ENCODE measurements at places on chromosomes 4 and X.

DNA sequence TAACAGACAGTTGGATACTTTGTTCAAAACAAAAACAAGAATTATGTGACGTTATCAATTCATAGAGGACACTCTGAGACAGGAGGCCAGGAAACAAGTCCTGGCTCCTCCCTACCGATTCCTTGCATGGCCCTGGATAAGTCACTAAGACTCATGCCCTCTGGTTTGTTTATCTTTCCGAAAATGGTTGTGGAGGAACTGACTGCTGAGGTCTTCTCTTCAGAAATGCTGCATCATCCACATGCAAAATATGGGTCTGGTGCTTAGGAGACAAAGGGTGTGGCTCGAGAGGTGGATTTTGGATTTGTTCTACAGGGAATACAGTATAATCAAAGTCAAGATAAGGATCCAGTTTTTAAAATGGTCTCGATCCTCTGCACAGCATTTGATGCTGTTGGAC, 130.9 kb downstream of the RELL1 start:
- no peak for DNase-seq

- DNase-seq, result no peak
These were observed 445.7 kb downstream of the GASK1B start for GRCh38 chr4:157727163-157727562.

DNA sequence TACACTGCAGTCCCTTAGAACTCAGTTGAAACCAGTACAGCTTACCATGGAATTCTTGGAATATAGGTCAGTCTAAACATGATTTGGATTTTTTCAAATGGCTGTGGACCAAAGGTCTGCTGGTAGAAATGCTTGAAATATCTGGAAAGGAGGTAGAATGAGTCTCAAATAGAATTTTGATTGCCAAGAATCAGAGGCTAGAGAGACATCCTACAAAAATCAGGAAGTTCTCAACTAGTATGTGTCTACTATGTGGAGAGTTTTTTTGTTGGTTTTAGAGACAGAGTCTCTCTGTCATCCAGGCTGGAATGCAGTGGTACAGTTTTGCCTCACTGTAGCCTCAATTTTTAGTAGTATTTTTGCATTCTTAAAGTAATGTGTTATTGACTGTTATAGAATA, 53.6 kb downstream of the PAQR3 start:
- DNase-seq, result no peak

GRCh38 chr4:120446051-120446567, 379.5 kb upstream of the MAD2L1 start:
- no peak for DNase-seq

DNA sequence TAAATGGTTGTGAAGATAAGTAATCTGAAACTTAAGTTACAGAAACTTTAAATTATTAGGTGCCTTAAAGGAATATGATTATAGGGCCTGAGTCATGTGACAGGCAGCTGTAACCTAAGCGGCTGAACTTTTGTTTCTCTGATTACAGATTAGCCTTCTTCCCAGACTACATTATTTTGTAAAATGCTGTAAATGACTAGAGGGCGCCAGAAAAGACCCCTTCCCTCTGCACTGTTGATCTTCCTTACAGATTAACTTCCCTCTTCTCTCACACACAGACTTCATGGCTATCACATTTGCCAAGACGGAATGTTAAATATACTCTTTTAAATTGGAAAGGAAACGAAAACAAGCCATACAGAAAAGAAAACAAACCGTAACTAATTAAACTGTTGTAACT, 96.6 kb downstream of the EVC2 start:
- no peak for DNase-seq

All from left hindlimb (tissue), 1 donor.